ENCODE measurements at places on chromosomes 5 and 9.

DNA sequence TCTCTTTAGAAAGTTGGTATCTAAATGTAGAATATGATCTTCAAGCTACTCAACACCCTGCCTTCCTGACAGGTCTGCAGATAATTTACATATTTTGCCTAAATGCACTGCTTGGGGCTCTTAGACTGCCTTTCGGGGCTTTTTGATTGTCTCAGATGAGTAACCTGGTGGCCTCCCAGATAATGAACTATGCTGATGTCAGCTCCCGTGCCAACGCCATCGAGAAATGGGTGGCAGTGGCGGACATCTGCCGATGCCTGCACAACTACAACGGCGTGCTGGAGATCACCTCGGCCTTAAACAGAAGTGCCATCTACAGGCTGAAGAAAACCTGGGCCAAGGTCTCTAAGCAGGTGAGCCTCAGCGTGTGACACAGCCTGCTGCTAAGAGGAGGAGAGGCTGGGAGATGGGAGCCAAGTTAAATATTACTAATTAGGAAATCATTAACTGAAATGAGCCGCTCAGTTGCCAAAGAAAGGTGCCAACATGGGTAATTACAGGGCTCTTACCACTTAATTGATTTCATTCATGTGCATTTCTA lies 20.8 kb upstream of the CKMT2 start:
- no peak for DNase-seq

DNA sequence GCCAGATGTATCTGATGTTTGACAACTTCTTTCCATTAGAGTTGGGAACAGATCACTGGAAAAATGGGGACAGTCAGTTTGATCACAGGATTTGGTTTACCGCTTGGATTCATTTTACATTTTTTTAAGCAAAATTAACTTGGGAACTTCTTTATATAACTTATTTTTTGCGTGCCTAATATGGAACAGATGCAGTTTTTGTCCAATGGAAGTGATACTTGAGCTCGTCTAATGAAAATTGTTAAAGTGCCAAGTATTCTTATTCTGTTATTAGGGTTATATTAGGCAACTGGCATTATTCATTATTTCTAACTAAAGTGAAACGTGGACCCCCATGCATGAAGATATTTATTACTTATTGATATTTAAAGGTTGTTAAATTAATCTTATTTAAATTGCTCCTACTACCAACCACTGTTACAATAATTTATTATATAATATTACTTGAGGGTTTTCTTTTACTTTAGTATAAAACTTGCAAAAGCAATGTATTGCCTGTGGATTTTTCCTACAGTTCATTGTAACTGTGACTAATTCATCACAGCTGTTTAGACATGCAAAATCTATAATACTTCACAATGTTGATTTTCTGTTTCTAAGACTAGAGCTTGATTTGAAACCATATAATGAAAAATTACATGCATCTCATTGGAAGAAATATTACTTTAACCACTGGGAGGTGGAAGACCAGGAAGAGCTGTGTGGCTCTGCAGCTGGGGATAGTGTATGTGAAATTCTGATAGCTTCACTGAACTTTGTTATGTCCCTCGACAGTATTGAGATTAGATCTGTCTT lies 787.3 kb upstream of the WWC1 start:
- DNase-seq: no peak

DNA sequence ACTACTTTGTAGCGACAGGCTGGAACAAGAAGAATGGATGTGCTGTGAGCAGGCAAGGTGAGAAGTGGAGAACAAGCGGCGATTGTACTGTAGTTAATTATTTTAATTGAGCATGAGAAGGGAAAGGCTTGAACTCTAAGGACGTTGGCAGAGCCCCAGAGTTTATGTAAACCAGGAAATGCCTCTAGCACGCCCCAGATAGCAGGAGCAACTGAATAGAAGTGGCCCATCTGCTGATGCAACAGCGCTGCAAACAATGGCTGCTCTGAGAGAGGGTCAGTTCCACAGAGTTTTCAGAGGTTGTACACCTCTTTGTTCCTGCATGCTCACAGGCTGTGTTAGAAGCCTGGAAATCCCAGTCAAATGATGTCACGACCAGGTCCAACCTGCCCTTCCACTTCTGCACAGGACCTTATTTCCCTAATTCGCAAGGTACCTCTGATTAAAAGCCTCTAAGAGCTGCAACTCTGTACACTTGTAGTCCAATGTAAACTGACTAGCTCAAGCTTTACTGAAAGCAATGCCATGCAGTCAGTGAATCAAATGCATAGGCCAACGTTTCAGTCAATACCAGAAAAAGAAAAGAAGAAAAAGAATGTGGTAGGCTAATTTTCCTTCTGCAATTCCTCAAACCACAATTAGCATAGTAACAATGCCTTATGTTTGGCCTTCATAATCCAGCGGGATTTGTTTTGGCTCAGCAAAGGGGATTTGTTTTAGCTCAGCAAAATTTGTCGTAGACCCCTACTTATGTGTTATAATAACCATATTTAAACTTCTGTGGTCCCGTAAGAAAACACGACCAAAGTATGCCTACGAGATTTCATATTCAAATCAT lies 119.6 kb upstream of the RETREG1 start:
- DNase-seq: peak; percentile 84

- no peak for DNase-seq
Observed at GRCh38 chr5:89401659-89402058, 518.7 kb upstream of the MEF2C start.

DNA sequence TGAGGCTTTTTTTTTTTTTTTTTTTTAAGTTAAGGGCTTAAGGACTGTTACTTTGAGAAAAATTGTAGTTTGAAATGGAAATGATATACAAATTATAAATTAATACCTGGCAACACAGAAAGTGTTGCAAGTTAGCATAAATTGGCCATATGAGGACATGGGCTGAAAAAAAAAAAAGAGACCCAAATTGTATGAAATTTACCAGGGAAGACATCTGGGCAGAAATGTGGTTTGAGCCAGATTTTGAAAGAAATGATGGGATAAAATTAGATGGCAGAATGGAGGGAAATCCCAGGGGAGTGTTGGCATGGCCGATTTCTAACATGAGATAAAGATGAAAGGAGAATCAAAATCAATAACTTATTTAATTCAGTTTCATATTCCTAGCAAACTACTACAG lies 472.1 kb downstream of the CTNND2 start:
- no peak for DNase-seq

DNA sequence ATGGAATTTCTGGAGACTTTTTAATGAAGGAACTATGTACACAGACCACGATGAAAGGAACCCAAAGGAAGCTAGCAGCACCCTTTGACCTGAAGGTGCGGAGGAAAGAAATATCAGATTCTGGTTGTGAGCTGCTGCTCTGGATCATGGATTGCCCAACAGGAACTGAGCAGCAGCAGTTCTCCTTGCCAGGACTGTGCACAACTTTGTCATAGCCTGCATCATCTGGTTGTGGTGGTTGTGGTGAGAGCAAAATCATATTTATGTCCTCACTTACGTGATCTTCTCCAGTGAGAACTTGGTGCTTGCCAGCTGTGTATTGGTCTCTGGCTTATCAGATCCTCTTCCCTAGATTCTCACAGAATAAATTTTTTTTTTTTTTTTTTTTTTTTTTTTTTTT lies 70.7 kb upstream of the LPAR1 start:
- no peak for DNase-seq

- DNase-seq: no peak
Observed at GRCh38 chr5:151001436-151001835, 19.0 kb upstream of the GPX3 start.

DNA sequence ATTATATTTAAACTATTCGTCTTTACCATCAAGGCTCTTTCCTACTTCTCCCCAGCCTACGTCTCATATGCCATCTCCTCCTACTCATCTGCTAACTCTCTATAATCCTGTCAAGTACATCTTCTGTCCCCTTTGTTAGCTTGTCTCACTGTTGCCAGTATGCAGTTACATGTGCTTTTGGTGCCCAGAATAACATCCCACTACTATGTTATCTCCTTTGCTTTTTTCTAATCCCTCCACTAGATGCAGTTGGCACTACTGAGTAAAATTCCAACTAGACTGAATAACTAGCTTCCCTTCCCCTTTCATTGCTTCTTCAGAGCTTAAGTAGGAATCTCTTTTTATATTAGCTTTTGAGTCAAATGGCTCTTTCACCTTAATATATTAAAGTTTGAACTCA lies 3.0 kb upstream of the ARRDC3 start:
- no peak for DNase-seq

DNA sequence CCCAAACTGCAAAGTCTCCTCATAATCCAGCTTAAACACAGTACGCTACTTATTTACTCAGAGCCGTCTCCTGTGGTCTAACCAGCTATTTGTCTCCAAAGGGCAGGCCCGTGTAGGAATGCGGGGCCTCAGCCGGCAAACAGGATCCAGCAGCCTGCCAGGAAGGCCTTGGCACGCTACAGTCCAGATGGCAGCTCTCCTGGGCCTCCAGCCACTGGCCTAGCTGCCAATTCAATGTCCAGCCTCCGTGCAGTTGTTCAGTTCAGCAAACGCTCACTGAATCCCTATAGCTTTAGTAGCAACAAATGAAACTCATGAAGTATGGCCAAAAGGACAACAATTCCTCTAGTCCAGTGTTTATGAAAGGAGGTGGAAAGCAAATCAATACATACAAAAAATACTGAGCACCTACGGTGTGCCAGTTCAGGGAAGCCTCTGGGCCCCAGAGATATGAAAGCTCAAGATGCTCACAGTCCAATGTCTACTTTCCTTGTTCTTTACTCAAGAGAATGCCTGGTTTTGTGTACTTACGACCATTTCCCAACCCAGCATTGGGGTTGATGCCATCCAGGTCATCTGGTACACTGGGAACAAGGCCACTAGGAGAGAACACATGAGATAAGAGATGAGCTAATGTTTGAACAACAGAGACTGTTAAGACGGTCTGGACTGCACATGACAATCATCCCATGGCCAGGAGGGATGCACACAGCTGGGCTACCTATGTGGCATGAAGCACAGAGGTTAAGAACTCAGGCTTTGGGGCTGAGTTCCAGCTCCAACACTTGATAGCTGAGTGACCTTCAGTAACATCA lies 8.3 kb downstream of the CDK5RAP2 start:
- no peak for DNase-seq

- no peak for DNase-seq
Observed at GRCh38 chr9:117596678-117597077, 107.5 kb upstream of the TLR4 start.

DNA sequence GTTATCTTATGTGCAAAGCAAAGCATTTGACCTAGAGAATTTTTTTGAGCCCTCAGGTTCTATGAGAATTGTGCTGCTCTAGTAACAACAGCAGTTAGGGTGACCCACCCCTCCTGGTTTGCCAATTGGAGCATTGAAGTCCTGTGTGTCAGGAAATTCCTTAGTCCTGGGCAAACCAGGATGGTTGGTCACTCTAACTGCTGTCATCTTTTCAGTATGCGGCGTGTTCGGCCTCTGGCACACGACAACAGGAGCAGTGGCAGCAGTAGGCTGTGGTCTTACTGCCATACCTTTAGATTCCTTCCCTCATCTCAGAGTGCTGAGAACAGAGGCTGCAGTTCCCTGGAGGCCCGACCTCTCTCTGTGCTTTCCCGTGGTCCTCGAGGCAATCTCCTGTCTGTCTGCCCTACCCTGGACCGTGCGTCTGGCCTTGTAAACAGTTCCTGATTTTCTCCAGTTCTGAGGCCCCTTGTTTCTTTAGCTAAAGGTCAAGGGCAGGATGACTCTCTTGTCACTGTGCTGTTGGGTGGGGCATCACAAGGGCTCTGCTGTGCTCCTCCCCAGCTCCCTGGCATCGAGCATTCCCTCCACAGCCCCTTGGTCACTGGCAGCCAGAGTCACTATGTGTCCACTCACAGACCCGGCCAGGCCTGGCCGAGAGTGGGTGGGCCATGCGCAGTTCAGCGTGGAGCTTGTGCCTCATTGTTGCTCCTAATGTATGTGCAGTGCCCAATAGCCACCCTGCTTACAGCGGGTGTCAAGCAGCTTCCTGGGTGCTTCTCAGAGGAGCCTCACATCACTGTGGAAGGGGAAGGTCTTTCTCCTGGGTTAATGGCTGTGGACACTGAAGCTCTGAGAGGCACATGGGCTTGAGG lies 18.5 kb upstream of the COL15A1 start:
- DNase-seq: no peak

DNA sequence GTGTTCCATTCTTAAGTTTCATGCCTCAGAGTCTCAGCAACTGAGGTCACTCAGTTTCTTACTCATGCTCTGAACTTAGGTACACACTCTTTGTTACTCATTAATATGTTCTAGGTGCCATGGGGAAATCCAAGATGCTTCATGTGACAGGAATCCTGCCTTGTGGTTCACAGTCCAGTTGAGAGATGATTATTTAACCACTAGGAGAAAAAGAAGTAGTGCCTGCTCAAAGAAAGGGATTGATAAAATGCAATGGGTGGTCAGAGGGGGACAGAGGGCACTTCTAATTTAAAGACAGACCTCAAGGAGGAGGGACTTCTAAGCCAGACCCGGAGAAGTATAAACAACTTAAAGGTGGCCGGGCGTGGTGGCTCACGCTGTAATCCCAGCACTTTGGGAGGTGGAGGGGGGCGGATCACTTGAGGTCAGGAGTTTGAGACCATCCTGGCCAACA lies 69.0 kb downstream of the UGCG start:
- DNase-seq: no peak

GRCh38 chr5:136192015-136192525 lies 892 bp downstream of the SMIM32 start:
- no peak for DNase-seq

DNA sequence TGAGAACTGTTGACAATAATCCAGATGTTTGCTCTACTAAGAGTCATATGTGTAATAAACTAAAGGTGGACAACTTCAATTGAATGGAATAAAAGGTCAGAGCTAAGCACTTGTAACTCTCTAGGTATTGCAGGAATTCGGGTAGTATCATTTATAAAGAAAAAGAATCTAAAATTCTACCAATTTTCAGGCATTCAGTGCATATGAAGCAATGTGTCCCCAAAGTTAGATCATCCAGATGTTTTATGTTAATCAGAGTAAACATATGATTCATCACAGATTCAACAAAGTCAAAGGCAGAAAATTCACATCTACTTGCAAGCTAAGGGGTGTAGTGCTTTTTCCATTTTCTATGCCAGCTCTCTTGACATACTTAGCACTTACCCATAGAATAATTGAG lies 477.1 kb downstream of the PDE4D start:
- DNase-seq: no peak

- DNase-seq: peak; percentile 87
Observed at GRCh38 chr9:81344366-81344765, 345.0 kb downstream of the TLE1 start.

DNA sequence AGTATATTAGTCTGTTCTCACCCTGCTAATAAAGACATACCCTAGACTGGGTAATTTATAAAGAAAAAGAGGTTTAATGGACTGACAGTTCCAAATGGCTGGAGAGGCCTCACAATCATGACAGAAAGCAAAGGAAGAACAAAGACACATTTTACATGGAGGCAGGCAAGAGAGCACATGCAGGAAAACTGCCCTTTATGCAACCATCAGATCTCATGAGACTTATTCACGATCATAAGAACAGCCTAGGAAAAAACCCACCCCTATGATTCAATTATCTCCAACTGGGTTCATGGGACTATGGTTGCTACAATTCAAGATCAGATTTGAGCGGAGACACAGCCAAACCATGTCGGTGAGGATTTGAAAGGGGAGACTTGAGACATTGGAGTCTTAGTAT lies 252.8 kb upstream of the PPP1R2B start:
- no peak for DNase-seq

- no peak for DNase-seq
Observed at GRCh38 chr9:71990466-71990865, 69.9 kb downstream of the C9orf57 start.

- DNase-seq: no peak
Observed at GRCh38 chr5:83911367-83911919, 190.8 kb upstream of the HAPLN1 start.
